ENCODE measurements at places on chromosomes 5 and 9. TPM values are rescaled to one million over a fixed set of nuclear protein-coding genes. Genes with fewer than 3 reads are reported as not detected.

- DNase-seq = no peak
These were observed 920 bp downstream of the LPCAT1 start for GRCh38 chr5:1522601-1523479.

- no peak for DNase-seq
These were observed 59.9 kb downstream of the ASTN2 start for GRCh38 chr9:117354997-117355396.

GRCh38 chr5:62354028-62354874 is 48.2 kb downstream of the KIF2A start:
- DNase-seq = no peak

- DNase-seq = no peak
These were observed 26.1 kb downstream of the TUT7 start for GRCh38 chr9:86328156-86328555.

The ZFP2 gene
- total RNA-seq = 4.9 TPM

The KIF12 gene
- total RNA-seq = 176 TPM

GRCh38 chr5:149365418-149365817 is 7.6 kb downstream of the PCYOX1L start:
- no peak for DNase-seq

DNA sequence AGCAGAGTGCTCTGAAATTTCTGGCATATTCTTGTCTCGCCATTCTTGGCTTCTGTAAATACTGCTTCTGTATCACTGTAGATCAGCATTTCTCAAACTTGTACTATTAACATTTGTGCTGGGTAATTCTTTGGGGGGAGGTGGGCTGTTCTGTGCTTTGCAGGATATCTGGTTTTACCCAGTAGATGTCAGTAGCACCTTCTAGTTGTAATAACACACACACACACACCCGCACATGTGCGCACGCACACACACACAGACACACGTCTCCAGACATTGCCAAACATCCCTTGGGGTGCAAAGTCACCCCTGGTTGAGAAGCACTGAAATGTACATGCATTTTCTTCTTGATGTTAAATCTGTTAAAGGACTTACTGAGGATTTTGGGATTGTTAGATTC is 304.1 kb downstream of the MAT2B start:
- no peak for DNase-seq

The TPRN gene
- total RNA-seq = 20.7 TPM

The LCN9 gene
- 0.57 TPM for total RNA-seq

The ADAMTS2 gene
- 2.1 TPM for total RNA-seq

- DNase-seq = no peak
These were observed 22.8 kb downstream of the ACER2 start for GRCh38 chr9:19431361-19432171.
